ENCODE measurements at places on chromosomes 2 and 18.

- no peak for DNase-seq
These were observed 76.0 kb downstream of the NCK2 start for GRCh38 chr2:105820691-105821090.

- peak; percentile 82 for DNase-seq
These were observed 186.5 kb upstream of the FANCL start for GRCh38 chr2:58427572-58428095.

DNA sequence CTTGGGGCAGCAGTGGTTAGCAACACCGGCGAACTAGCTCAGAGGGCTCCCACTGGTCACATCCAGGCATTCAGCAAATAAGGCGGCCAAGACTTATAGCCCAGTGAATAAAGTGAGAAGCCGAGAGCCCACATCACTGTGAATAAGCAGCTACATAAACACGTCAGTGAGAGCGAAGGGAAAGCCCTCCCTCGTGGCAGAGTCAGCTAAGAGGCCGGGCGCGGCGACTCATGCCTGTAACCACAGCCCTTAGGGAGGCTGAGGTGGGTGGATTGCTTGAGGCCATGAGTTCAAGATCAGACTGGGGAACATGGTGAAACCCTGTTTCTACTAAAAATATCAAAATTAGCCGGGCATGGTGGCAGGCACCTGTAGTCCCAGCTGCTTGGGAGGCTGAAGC, 5.2 kb downstream of the D2HGDH start:
- DNase-seq, result no peak

- DNase-seq, result peak; percentile 75
These were observed 41.0 kb downstream of the UNC50 start for GRCh38 chr2:98649135-98649991.
